Breast epithelium (tissue), 4 donors: ENCODE measurements at places on chromosomes 16 and 17.

DNA sequence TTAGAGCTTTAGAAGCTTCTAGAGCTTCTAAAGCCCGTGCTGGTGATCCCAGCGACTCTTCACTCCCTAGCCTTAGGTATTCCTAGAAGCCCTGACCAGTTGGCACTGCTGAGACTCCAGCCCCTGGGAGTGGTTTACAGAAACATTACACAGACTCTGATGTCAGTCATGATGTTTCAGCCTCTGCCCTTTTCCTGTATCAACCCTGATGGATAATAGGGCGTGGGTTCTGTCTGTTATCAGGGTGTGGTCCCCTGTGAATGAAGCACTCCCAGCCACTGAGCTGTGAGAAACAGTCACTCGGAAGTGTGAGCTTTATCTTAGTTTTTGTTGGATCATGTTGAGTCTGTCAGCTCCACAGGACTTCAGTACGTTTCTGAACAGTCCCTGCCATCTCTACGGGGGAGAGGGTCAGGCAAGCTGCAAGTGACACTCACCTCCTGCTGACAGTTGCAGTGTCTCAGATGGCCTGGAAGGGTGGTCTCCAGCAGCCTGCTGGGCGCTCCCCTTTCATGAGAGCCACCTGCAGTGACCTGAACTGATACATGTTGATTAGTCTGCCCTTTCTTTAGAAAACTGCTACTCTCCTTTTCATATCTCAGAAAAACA, 12.8 kb downstream of the GOSR2 start:
- DNase-seq: no peak

GRCh38 chr17:36945959-36946725, 2.6 kb upstream of the AATF start:
- no peak for DNase-seq

DNA sequence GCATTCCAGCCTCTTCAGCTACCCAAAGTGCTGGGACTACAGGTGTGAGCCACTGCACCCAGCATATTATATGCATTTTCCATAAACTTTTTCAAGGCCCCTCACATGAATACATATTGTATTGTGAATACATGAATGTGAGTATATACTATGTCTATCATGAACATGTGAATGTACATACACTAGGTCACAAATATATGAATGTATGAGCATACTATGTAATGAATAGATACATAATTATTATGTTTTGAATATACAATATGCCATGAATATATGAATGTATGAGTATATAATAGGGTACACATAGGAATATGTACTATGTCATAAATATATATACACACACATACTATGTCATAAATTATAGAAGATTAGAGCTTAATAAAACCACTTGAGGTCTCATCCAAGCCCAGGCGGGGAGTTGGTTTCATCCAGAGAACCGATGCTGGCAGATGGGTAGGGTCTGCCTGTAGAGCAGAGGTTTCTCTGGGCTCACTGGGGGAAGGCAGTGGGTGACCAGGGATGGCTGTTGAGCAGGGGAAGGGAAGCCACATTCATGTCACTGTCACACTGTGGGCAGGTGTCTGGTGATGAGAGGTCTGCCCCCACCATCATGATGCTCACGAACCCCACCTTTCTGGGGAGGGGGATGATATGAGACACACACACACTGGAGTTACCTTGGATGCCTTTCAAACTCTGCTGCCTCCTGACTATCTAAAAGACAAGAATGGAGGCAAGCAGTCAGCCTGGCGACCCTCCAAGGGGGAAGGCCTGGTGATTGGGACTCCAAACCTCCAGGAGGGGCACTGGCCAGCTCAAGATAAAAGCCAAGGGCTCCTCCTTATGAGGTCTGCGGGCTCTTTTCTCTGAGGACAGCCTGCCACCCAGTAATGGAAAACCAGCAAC, 7.3 kb downstream of the C16orf95 start:
- no peak for DNase-seq

DNA sequence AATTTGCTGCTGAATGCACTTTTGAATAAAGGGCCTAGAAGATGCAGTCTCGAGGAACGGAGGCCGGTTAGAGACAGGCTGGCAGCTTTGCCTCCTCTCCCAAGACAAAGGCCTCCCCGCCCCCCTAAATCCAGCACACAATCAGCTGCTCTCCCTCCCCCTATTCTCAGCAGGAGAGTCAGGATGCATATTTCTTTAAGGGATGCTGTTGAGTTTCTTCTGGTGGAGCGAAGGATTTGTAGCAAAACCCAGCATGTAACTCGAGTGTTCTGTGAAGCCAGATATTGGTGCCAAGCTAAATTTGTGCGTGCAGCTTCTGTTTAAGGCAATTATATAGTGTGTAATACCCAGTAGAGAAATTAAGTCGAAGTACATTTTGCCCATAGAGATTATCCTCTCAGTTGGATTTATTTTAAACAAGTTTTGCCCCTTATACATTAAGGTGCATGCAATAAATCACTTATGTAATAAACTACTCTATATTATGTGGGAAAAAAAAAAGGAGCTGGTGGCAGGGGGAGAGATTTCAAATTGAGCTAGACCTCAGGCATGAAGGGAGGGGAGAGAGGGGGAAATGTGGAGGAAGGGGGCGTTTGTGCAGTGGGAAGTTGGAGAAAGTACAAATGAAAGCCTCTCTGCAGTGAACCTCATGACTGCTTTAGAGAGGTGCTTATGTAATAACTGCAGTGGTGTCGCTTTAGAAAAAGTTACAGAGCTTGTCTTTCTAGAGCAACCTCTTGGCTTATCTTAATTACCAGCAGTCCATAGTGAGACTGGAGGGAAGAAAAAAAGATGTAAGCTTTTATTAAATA, 599.2 kb downstream of the MAF start:
- no peak for DNase-seq

GRCh38 chr16:29920288-29921033, 5.6 kb downstream of the KCTD13 start:
- DNase-seq: no peak

DNA sequence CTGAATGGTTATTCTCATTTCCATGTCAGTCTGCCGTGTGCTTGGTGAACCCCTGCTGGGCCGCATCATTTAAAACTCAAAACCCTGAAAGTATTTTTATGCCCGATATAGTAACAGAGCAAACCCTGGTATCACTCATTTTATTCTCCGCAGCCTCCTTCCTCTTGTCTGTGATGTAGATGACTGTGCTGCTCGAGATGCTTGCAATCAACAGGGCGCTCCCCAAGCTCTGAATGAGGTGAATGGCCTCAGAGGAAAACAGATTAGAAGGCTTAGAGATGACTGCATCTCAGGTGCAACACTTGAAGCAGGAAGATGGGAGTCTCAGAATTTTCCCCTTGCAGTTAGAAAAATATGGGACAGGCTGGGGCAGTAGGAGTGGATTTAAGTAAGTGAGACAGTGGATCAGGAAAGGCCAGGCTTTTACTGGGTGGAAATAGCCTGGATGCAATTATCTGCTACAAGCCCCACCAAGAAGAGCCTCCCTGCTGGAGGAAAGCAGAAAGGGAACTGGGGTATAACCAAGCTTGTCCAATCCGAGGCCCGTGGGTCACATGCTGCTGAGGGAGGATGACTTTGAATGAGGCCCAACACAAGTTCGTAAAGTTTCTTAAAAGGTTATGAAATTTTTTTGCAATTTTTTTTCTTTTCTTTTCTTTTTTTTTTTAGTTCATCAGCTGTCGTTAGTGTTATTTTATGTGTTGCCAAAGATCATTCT, 166.9 kb downstream of the CDH13 start:
- no peak for DNase-seq

GRCh38 chr16:2692948-2693651, 10.8 kb downstream of the KCTD5 start:
- DNase-seq: no peak

DNA sequence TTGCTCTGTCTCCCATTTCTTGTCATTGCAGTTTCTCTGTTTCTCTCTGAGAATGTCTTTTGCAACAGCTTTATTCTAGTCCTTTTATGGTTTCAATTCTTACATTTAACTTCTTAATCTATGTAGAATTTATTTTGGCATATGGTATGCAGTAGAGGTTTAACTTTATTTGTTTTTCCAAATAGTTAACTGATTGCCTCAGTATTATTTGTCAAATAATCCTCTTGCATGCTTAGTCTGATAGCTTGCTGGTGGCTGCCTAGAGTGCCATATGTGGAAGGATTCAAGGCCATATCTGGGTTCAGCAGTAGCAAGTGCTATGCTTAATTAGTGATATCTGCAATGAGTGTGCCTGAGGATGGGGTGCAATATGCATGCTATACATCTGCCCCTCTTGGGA, 6.9 kb downstream of the SNTB2 start:
- DNase-seq: no peak

DNA sequence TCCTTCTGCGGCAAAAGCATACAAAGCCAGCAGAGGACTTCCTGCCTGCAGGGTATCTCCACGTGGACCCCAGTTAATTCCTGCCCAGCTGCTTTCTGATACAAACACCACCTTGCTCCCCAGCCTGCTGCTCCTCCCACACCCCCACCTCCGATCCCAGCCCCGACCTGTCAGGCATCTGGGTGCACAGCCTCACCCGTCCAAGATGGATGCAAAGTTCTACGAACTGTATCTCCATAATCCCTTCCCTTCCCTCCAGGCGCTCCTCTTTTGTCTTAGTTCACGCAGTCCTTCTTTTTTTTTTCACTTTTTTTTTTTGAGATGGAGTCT, 15.6 kb upstream of the FOXJ1 start:
- no peak for DNase-seq

DNA sequence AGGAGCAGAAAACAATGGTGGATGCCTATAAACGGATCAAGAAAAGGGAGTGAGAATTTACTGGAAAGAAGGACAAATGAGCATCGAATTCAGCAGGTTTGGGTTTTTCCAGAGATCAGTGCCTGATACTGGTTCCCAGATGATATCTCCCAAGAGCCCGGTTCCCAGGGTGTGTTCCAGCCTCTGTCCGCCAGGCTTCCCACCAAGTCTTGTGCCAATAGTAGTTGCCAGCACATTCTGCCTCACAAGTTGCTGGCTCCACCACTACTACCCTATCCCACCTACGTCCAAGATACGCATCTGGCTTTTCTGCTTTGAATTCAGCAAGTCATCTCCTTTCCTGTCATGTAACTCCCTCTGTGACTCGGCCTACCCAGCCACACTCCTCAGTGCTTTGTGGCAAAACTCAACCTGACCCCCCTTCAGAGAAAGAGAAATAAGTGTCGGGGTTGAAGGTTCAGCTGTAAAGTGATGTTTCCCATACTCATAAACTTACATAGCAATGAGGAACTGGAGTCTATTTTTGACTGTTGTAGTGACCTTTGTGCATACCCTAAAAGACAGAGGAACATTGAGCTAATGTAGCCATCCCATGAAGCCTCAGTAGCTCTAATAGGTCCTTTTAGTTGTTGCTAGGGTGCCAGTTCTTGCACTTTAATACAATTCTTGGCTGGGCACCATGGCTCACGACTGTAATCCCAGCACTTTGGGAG, 277.0 kb downstream of the IRX3 start:
- DNase-seq: no peak

DNA sequence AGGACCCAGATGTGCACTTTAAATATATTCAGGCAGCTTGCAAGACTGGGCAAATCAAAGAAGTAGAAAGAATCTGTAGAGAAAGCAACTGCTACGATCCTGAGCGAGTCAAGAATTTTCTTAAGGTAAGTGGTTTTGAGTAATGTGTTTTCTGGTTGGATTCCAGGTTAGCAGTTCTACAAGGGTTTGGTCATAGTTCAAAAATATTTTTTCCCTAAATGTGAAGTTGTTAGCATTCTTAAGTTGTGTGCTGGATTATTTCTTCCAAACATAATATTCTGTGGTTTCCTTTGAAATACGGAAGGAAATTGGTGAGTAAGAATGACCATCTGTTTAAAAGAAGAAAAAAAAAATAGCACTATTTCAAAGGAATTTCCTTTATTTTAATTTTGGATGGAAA, 38.4 kb downstream of the PTRH2 start:
- no peak for DNase-seq

DNA sequence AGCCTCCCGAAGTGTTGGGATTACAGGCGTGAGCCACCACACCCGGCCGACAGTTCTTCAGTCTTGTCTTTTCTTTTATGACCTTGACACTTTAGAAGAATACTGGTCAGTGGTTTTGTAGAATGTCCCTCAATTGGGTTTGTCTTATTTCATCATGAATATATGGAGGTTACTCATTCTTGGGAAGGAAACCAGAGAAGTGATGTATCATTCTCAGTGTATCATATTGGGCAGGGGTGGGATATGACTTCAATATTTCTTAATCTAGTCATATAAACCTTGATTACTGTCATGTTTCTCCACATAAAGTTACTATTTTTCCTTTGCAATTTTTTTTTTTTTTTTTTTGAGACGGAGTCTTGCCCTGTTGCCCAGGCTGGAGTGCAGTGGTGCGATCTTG, 36.9 kb downstream of the SNTB2 start:
- no peak for DNase-seq

GRCh38 chr17:66165537-66166123, 26.3 kb downstream of the CEP112 start:
- DNase-seq: no peak

DNA sequence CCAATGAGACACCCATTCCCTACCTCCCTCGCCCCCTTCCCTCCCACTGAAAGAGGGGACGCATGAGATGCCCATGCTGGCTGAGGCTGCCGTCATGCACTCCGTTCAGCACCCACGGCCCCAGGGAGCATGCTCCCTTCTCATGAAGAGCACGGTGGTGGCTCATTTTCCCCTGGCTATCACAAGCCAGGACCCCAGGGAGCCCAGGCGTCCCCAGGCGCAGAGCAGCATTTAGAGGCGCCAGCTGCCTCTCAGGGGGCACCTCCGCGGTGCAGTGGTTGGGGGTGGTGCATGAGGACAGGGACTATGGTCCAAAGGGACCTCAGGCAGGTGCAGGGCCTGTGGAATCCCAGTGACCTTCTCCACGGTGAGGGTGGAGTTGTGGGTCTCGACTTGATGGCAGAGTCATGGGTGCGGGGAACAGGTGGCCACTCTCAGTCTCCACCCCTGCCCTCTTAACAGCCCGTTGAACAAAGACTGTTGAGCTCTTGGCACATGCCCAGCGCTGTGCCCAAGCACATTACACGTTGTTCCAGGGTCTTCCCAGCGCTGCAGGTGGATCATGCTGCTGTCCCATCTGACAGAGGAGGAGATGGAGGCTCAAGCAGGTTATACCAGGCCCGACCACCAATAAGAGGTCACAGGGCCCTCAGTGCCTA, 13.6 kb downstream of the KIF19 start:
- no peak for DNase-seq

DNA sequence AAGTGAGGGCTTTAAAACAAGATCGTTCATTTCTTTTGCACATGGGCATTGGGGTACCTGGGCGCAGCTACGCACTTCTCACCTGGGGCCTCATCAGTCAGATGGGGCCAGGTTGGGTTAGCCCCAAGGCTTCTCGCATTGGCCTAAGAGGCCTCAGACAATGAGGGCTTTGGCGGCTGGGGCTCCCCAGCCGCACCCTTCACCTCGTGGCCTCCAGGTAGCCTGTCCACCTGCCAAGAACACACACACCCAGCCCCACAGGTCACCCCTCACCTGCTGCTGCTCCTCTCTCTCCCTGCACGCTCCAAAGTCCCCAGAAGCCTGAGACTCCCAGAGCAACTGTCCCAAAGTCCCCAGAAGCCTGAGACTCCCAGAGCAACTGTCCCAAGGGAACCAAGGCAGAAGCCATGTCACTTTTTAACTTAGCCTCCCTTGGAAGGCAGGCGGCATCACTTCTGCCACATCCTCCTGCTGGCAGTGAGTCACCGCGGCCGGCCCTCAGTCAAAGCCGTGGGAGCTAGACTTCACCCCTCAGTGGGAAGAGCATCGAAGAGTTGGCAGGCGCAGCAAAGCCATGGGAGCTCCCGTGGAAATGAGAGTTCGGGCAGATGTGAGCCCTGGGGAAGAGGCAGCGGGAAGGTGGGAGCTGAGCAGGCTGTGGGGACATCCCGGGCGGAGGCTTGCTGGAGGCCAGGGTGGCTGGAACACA, 78.9 kb upstream of the PLCG2 start:
- no peak for DNase-seq

- no peak for DNase-seq
Observed at GRCh38 chr16:50801036-50801435, 59.1 kb downstream of the CYLD start.
